ENCODE measurements at places on chromosomes 7 and 10.

- peak; percentile 60 for DNase-seq
Measured at GRCh38 chr7:142880876-142881505, 4.6 kb downstream of the TRPV6 start.

DNA sequence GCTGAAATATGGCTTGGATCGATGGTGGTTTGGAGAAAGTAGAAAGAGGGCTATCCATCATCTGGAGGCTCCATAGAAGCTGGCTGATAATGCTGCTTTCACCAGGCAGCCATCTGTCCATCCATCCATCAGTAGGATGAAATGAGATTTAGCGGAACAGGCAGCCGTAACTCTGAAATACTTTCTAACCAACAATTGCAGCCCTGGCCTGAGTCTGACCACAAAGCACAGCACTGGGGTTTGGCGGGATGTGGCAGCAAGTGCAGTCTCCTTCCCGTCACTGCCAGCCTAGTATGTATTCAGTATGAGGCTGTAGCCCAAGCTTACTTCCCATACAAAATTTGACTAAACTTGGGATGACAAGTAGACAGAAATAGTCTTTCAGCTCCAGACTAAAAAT, 38.0 kb downstream of the R3HCC1L start:
- no peak for DNase-seq

- peak; percentile 54 for DNase-seq
Measured at GRCh38 chr10:131901181-131901829, 497 bp downstream of the PPP2R2D start.

DNA sequence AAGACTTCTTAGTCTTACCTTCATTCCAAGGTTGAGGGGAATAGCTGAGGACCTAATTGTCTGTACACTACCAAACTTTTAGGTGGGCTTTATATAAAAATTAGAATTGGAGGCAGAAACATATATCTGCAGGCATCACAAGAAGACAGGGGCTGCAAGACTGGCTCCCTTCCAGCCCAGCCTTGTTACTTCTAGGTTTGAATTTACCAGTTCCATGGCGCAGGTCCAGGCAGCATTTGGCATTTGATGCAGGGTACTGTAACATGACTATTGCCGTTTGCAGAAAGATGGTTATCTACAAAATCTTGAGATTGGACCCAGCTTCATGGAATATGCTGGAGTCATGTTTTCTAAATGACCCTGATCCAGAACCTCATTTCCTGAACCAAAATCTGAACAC, 105.4 kb upstream of the RHOBTB1 start:
- DNase-seq, result no peak

DNA sequence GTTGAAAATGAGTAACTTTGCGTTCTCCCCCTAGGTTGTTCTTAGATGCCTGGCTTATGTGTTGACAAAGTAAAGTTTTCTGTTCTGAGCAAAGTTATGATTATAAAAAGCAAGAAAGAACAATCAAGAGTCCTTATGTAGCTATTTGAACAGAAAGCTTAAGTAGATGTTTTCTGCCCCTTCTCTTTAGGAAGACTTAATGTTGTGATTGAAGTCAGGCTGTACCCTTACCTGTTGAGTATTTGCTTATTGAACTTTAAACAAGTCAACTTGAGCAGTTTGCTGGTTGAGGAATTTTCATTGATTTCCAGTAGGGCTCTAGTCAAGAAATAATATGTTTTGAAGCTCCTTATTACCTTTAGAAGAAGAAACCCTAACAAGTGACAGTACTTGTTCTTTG, 33.9 kb upstream of the VDAC2 start:
- DNase-seq, result no peak

DNA sequence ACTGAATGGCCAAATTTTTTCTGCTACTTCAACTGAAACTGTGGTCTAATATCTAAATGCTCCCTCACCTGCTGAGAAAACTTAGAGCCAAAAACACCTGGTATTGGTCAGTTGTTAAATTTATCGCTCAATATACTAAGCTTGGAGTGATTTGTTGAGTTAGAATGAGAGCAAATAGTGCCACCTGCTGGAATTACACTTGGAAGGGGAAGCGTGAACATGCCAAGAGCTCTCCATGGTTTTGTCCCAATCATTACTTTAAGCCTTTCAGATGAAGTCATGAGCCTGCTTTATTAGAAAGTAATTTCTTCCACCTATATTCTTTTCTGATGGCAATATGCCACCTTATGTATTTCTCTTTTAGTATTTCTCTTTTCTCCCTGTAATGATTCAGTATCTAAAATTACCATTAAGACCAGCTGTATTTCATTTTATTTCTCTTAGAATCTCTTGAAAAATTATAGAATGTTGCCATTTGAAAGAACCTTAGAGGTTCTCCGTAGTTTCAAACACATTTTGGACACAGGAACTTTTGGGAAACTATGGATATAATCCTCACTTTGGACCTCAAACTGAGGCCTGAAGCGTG, 447.8 kb upstream of the C7orf33 start:
- DNase-seq, result peak; percentile 50

- DNase-seq, result no peak
Measured at GRCh38 chr7:108284349-108285002, 154.3 kb upstream of the LAMB4 start.

DNA sequence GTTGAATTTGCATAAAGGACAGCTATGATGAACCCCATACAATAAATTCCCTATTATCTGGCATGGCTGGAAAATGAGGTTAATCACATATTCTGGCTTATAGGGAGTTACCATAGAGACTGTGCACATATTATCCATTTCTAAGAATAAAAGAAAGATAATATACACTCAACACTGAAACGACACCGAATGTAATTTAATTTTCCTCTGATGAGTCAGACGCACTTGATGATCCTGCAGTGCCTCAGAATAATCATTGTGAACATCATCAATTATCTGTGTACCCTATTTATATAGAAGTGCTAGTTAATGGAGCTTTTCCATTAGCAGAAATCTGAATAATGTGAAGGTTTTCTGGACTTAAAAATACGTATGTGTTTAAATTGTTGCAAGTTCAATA, 60.2 kb downstream of the SGCE start:
- DNase-seq, result no peak

GRCh38 chr7:157279741-157280215, 57.0 kb upstream of the DNAJB6 start:
- DNase-seq, result no peak

- no peak for DNase-seq
Measured at GRCh38 chr10:120421250-120421649, 35.8 kb upstream of the PLPP4 start.

DNA sequence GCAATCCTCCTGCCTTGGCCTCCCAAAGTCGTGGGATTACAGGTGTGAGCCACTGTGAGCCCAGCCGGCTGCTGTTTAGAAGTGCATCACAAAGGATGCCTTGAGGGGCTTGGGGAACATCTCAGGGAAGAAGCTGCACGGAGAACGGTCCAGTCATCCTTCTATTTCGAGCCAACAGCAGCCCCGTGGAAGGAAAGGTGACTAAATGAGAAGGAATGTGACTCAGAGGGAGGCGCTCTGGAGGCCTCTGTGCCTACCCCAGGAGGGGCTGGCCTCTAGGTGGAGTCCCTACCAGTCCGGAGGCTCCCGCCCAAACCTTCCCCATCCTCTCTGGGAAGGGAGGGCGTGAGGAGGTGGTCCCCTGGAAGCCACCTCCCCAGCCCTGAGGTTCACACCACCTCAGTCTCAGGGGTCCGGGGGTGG, 76.2 kb downstream of the CTBP2 start:
- DNase-seq, result peak; percentile 97

GRCh38 chr10:4407783-4408182, 418.2 kb upstream of the AKR1E2 start:
- DNase-seq, result no peak

GRCh38 chr10:31604646-31605170, 285.7 kb downstream of the ZEB1 start:
- no peak for DNase-seq

DNA sequence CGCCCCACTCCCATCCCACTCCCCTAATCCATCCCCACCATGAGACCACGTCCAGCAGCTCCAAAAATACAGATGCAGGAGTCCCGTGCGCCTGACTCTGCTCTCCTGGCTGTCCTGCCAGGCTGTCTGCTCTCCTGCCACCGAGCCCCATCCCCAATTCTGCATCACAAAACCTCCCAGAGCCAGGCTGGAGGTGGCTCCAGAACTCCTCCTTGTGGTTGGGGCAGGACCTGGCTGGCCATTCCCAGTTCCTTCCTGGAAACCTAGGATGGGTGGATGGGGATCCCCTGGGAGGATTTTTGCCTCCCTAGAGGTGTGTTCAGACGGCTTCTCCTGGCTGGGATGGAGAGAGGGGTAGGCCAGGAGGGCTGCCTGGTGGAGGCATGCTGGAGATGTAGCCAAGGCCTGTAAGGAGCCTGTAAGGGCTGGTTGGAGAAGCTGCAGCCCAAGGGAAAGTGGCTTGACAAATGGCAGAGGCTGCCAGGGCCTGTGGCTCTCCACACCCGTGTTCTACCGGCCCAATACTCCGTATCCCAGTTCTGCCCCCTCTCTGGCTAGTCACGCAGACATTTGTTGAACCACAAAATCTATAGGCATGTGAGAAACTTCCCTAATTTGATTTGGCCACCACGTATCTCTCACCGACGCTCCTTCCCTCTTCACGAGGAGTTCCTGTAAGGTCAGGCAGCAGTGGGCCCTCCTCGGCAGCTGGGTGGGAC, 99.3 kb downstream of the ARHGAP22 start:
- DNase-seq, result no peak

DNA sequence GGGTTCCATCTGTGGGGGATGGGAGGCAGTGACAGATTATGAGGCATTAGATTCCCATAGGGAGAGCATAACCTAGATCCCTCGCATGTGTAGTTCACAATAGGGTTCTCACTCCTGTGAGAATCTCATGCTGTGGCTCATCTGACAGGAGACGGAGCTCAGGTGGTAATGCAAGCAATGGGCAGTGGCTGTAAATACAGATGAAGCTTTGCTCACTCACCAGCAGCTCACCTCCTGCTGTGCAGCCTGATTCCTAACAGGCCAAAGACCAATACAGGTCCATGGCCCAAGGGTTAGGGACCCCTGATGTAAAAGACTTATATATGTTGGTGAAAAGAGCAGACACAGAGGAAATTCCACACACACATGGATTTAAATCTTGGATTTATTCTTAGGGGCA, 370.2 kb downstream of the NRG3 start:
- no peak for DNase-seq

DNA sequence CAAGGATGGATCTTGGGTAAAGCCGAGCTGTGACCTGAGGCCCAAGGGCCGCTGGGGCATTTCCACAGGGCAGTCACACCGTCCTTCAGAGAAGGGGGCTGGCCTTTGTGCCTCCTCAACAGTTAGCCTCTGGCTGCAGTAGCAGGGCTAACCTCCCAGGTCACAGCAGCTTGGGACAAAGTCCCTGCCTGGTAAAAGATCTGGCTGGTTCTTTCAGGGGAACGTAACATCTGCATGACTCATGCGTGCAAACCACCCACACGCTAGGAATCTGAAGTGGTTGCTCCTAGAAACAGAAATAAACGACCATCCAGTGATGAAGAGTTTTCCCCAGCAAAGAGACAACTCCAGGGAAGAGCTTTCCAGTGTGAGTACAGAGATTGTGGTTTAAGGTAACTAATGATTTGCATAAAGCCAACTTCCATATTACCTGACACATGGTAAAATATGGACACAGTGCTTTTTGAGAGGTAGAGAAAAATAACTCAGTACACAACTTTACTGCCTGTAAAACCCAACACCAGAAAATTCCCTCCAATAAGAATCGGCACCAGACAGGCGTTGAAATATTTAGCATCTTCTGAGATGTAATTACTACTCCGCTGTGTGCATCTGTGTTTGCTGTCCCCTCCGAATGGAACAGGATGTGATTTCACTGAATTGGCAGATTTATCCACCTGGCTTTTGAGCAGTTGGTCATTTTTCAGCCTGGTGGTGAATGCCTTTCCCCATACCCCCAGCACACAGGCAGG, 84.9 kb upstream of the ADRB1 start:
- peak; percentile 94 for DNase-seq

- DNase-seq, result no peak
Measured at GRCh38 chr7:34709771-34710170, 51.8 kb downstream of the NPSR1 start.

DNA sequence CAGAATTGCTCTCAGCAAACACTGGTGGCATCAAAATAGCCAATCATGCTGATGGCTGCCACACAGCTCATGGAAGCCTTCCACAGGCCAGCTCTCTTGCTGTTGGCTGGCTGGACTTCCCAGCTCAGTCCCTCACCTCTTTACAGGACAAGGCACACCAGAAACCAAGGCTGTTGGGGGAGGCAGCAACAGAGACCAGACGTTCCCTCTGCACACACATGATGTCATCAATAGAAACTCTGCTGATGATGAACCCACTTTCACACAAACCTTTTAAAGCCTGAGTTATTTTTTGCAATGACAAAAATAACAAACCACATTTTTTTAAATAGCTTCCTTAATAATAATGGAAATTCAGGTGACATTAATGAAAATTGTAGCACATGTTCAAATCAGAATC, 300.9 kb upstream of the C7orf33 start:
- no peak for DNase-seq

DNA sequence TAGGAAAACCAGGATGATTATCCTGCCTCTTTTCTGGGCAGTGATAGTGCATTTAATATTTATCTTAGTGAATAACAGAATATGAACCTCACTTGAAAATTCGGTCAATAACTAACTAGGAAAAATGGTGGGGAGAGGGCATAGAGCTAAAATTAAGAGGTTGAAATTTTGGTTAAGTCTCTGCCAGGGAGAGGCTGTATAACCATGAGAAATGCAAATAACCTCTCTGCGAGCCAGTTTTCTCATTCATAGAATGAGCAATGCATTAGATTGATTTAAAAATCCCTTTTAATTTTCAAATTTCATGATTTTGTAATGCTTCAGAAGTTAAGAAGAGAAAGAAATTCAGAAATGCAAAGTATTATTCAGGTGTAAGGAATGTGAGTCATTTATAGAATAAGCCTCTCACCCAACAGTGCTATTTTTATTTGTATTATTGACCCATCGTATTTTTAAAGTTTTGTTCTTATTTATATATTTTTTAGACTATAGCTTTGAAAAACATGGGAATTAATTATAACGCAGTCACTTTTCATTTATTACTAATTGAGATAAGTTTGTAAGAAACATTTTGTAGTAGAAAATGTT, 104.7 kb downstream of the PHF14 start:
- DNase-seq, result no peak

GRCh38 chr7:2763597-2763996, 75.6 kb downstream of the AMZ1 start:
- DNase-seq, result no peak

- DNase-seq, result no peak
Measured at GRCh38 chr10:129174232-129175014, 292.6 kb upstream of the MGMT start.

DNA sequence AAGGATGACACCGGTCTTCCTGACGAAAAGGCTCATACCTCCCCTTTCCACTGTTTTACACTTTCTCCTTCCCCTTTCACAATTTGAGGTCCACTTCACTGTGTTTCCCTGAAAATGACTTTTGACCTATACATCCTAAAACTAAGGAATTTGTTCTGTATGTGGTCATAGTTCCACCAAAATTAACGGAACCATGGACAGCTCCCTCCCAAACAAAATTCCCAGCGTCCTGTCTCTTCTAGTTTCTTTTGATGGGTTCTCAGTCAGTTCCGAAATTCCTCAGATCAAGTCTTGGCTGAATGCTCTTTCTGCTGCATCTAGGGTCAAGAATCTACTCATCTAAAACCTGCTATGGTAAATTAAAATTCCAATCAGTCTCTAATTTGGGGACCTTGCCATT, 1191.9 kb downstream of the CNTNAP2 start:
- DNase-seq, result no peak

- no peak for DNase-seq
Measured at GRCh38 chr7:143227806-143228205, 6.0 kb downstream of the TAS2R40 start.
